ENCODE measurements at places on chromosomes 3 and 15.

DNA sequence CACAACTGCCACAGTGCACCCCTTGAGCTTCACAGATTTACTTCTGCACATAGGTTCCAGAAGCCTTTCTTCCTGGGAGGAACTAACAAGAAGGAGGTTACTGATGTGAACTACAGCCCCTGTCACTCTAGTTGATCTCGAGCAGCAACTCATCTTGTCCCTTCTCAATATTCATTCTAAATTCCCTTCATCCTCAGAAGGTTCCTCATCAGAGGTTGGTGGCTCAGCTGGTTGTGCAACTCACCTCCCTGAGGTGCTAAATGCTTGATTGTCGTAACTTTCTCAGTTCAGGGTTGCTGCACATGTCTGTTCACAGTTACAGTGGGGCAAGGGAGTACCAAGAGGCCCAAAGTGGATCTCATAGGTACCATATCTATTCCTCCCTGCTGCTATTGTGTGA is 5.7 kb upstream of the A4GNT start:
- no peak for DNase-seq

GRCh38 chr3:124609402-124609801 is 120.8 kb upstream of the UMPS start:
- no peak for DNase-seq

- no peak for DNase-seq
Measured at GRCh38 chr15:61584410-61584809, 355.3 kb upstream of the RORA start.

GRCh38 chr3:140857993-140858392 is 83.6 kb upstream of the SLC25A36 start:
- no peak for DNase-seq

GRCh38 chr15:77738441-77739302 is 106.0 kb upstream of the LINGO1 start:
- peak; percentile 14 for DNase-seq

DNA sequence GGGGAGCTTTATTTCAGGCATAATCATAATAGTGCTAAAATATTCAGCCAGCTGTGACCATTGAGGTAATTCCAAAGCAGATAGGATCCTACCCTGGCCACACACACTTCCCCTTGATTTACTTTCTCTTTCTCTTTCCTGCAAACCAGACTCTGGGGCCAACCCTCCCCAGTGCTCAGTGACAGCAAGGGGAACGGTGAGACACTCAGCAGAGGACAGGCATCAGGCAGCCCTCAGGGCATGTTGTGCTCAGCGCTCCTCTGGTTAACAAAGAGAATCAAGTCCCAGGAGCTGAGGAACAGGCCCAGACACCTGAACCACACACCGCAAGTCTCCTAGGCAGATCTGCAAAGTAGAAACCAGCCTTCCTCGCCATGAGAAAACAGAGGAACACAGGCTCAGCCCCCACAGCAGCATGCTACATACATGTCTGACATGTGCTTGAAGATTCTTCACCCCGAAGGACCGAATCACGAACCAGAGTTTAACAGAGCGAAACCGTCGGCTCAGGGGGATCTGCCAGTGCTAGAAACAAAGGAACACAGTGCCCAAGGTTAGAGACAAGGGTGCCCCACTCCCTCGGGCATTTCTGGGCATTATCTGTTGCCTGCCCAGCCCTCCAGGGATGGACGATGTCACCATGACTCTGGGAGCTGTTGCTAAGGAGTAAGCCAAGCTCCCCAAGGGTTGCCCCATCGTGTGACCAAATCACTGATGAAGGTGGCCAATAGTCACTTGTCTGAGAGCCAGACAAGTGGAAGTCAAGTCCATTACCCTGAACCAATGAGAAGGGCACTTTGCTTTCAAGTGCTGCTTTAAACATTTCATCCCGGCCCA is 17.5 kb downstream of the HDC start:
- no peak for DNase-seq

- DNase-seq = no peak
Measured at GRCh38 chr3:151067158-151067557, 18.3 kb upstream of the MED12L start.

DNA sequence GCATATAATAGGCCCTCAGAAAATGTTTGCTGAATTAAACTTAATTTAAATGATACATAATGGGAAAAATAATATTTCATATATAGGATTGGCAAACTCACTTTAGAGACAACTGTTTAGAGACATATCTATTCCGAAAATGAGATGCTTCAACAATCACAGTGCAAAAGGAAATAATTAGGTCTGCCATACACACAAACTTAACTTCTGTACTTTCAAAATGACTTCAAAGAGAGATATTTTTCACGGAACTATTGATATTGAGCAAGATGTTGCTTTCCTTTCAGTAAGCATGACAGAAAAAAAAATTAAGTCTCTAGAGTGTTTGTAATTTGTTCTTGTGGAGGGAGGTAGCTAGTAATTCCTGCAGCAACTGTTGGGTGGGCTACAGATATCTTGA is 769.5 kb downstream of the TUSC7 start:
- no peak for DNase-seq

- no peak for DNase-seq
Measured at GRCh38 chr3:133717424-133717823, 28.8 kb upstream of the TF start.

DNA sequence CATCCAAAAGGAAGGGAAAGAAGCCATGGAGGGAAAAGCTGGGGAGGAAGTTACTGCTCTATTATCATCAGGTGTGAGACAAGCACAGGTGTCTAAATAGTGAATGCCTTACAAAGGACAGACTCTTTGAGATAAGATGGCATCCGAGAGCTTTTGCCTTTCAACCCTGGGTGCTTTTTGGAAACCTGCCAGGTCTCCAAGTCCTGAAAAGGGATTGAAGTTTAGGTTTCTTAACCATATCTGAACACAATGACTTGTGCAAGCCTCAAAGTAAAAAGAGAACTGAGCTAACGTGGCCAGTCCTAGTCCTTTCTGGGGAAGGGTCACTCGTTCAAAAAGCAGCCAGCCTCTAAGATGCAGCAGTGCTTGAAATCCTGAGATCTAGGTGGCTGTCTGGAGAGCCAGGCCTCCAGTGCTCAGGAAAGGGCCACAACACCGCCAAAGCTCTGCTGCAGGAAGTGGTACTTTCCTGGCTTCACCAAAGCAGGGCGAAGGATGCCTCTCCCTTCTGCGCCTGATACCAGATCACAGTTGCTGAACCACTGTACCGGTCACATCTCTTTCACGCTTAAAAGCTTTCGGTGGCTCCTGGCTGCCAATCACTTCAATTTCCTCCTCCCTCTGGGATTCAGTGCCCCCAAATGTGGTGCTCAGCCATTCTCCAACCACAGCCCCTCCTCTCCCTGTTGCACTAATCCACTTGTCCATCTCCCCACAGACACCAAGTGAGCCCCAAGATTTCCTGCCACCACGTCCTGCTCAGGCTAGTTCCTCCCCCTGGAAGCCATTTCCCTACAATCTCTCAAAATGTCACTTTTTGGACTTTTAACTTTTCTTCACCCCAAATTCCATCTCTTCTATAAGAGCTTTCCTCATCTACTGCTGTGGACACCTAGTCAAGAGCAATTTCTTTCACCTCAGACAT is 104.1 kb upstream of the LPP start:
- DNase-seq = no peak

- no peak for DNase-seq
Measured at GRCh38 chr15:85073556-85074194, 92.0 kb downstream of the PDE8A start.

GRCh38 chr3:62416144-62416543 is 42.8 kb upstream of the FEZF2 start:
- DNase-seq = no peak

DNA sequence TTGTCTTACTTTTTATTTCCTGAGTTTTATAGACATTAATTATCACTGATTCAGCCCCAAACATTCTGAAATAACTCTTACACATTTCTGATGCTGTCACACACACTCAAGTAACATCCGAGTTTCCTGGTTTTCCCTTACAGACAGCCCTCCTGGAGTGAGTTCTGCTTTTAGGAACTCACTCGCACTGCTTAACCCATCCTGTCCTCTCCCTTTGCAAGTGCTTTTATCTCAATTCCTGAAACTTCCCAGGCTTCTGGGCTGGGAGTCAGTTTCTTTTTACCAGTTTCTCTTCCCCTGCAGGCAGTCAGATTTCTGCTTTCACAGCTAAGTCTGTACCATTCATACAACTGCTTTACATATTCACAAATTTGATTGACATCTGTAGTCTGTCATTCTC is 15.6 kb upstream of the SH3GL3 start:
- DNase-seq = no peak

DNA sequence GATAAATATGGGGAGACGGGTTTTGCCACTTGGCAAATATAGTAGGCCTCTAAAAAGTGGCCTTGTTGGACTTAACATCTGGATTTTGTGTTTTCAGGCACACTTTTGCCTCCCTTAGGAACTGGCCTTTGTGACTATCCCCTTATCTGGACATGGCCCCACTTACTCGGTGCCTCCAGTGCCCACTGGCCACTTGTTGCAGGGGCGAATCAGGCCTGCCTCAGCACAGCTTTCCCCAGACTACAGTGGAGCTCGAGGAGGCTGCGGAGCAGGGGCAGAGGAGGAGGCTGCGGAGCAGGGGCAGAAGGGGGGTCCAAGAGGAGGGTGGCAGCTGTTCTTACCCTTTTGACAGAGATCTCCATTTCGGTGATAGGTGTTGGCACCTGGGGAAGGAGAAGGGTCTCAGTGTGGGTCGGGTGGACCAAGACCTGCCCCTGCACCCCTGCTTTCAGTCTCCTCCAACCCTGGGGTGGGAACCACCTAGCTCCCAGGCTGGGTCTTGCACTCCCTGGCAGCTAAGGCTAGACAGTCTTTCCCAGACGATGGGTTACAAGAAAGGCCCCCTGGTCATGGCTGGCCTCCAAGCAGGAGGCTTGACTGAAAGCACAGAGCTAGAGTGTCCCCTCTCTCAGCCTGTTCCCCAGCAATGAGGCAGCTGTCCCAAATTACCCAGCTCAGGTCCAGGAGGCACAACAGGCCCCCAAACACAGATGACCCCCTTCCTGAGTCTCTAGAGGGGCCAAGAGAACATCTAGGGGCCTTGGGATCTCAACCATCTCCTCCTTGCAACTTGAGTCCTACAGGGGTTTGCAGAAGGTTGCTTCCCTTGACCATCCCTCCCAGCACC is 6.1 kb downstream of the SEMA3G start:
- no peak for DNase-seq

- no peak for DNase-seq
Measured at GRCh38 chr15:36399276-36399675, 180.2 kb upstream of the CDIN1 start.

DNA sequence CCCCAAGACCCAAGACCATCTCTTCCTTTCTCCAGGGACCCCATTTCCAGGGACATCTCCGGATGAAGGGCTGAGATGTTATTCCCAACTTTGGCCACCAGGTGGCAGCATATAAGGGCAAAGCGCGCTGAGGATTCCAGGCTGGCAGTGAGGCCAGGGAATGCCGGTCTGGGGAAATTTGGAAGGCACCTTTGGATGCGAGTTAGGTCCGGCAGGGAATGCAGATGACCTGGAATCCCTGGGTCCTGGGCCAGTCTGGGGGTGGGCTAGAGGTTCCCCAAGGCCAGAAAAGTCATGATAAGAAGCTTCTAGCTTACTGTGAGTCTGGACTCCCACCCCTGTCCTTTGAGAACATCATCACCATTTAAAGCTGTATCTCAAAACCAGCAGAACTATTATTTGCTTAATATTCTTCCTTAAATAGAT is 1.6 kb upstream of the CHST13 start:
- DNase-seq = peak; percentile 67

GRCh38 chr15:34986771-34987480 is 1.2 kb downstream of the ZNF770 start:
- no peak for DNase-seq

GRCh38 chr3:48034000-48034516 is 17.8 kb upstream of the MAP4 start:
- DNase-seq = no peak

DNA sequence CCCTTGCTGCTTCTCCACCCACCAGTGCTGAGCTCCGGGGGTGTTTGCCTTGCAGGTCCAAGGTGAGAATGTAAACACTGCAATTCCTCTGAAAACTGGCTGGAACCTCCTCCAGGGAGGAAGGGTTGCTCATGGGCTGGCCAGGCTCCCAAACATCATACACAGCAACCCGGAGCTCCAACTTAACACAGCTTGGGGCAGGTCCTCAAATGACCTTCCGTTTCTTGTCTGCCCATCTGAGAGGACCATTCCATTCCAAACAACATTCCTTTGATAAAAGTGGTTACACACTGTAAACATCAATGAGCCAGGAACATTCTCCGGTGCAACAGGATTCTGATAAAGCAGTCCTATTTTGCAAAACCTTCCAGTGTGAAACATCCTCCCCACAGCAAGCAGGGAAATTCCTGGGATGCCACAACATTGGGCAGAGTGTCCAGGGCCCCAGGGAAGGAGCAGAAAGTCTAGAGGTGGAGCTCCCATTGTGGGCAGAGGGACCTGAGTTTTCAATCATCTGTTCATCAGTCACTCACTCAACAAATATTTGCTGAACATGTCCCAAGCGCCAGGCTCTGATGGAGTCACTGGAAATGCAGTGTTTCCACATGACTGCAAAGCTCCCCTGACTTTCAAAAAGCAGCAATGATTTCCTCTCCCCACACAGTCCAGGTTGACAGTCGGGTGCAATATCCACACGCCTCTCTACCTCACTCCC is 7.3 kb upstream of the HEG1 start:
- no peak for DNase-seq

- no peak for DNase-seq
Measured at GRCh38 chr3:123881771-123882170, 2.4 kb downstream of the MYLK start.

GRCh38 chr15:101795455-101795854 is 7.9 kb upstream of the OR4F6 start:
- no peak for DNase-seq

DNA sequence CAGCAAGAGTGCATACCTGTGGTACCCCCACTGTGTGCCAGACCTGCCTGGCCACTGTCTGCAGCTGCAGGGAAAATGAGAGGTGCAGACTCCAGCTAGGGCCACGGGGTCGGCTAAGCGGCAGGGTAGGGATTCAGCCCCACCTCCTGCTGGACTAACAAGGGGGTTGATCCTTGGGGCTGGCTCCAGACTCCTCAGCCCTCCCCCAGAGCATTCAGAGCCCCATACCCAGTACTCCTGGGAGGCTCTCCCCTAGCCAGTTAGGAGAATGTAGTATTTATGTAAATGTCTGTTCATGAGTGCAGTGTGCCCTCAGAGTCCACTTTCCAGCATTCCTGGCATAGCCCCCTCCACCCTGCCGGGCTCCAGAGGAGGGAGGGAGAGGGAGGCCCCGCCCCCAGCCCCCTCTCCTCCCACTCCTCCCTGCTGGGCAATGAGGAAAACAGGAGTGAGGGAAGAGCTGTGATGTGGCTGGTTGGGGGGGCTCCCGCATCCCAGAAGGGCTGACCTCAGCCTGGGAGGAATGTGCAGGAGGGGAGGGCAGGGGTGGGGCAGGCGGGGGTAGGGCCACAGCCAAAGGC is 4.5 kb upstream of the SEMA3B start:
- DNase-seq = no peak

DNA sequence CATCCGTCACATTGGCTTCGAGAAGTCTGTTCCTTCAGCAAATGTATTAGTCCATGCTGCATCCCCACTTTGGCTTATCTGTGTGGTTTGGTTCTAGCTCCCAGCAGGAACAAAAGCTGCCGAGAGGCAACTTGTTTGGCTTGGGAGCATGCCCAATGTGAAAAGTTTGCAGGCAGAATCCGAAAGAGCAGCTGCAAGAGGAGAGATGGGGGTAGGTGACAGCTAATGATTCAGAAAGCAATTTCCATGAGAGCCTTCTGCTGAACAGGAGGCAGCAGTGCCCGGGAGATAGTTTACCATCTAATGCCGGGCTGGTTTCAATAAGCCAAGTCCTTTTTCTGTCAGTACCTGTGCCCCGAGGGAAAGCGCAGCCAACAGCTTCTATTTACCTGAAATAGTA is 60.2 kb downstream of the GRM7 start:
- DNase-seq = no peak
